ENCODE measurements at places on chromosomes 1 and 21.
A peak's percentile ranks its signal among the peaks of the same experiment; 100 is the strongest.

DNA sequence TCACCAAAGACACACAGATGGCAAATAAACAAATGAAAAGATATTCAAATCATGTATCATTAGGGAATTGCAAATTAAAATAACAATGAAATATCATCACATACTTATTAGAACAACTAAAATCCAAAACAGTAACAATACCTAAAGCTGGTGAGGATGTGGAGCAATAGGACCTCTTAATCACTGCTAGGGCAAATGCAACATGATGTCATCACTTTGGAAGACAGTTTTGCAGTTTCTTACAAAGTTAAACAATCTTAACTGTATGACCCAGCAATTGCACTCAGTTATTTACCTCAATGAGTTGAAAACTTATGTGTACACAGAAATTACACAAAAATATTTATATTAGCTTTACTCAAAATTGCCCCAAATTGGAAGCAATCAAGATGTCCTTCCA lies 47.3 kb downstream of the SELENOF start:
- DNase-seq: peak; percentile 58

GRCh38 chr1:204154568-204155255 lies 2.9 kb upstream of the ETNK2 start:
- no peak for DNase-seq

DNA sequence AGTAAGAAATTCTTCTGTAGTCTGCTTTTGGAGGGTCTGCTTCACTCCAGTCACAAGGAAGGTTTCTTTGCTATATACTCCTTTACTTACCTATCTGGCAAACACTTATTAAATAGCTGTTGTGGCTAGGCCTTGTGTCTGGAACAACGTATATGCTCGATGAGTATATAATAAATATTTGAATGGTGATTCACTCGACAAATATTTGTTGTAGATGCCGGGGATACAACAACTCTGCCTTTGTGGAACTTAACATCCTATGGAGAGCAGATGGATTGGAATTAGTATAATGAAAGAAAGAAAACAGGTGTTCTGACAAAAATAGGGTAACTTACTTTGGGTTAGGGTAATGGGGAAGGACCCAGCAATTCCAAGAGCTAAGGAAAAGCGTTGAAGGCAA lies 31.1 kb downstream of the KPNA6 start:
- peak; percentile 39 for DNase-seq

- DNase-seq: no peak
These were observed 18.7 kb downstream of the HEYL start for GRCh38 chr1:39620659-39621165.

DNA sequence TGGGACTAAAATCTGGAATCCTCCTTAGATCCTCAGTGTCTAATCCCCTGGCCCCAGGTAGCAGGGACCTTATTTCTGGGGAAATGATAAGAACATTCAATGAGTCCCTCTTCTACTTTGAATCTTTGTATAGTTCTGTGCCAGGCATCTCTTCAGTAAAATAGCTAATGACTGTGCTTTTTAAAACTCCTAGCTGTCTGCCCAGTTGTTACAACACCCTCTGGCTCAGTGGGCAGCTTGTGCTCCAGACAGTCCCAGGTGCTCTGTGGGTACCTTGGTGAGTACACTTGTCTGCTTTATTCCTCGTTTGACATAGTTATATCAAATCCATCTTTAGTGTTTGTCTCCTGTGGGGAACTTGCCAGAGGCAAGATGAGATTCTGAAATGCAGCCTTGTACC lies 18.0 kb downstream of the TGFB2 start:
- no peak for DNase-seq

All from AG10803 (cell line).